Spleen (tissue), 13 donors: ENCODE measurements at places on chromosomes 3 and 15.

DNA sequence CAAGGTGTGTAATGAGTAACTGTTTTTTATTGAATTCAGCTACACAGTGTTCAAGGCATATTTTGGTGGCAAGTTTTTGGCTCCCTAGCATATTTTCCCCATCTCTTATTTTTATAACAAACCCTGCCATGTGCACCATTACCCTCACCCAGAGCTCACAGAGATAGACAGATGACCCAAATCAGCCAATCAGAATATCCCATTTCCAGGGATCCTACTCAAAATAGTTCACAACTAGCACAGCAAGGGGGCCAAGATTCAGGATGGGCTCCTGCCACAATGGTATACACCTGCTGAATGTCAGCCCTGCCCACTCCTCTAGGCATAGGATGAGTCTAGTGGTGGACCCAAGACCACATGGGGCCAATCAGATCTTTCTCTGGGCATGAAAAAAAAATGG lies 78.8 kb upstream of the SETMAR start:
- DNase-seq = no peak

- DNase-seq = no peak
Observed at GRCh38 chr3:142523921-142524566, 54.5 kb downstream of the ATR start.

DNA sequence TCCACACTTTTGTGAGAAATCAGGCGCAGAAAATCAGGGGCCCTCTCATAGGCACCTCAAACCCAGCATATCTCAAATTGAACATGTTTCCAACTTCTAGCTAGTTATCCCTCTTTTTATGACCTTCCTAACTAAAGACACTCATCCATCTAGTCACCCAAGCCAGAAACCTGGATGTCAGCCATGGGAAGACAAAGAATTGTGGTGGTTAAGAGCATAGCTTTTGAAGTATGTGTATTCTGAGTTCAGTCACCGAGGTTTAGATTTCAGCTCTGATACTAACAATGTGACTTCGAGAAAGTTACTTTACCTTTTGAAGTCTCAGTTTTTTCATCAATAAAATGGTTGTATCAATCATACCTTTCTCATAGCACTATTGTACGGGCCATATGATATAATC lies 495.5 kb downstream of the NLGN1 start:
- DNase-seq = no peak

GRCh38 chr3:146273721-146274407 lies 23.0 kb upstream of the PLSCR4 start:
- no peak for DNase-seq

- DNase-seq = no peak
Observed at GRCh38 chr15:51667478-51667877, 13.8 kb upstream of the SCG3 start.

- peak; percentile 32 for DNase-seq
Observed at GRCh38 chr3:10469441-10470119, 35.8 kb downstream of the ATP2B2 start.

DNA sequence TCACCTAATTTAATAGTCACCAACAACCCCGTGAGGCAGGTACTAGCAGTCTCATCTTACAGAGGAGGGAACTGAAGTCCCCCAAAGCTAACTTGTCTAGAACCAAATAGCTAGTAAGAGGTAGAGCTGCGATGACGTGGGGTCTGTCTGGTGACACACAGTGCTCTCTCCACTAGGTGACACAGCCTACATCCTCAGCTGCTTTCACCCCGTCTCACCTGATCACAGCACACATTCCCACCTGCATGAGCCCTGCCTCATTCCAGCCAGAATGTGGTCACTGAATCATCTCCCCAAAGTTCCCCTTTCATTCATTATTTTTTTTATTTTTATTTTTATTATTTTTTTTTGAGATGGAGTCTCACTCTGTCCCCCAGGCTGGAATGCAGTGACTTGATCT lies 21.3 kb upstream of the MAGEF1 start:
- DNase-seq = no peak

DNA sequence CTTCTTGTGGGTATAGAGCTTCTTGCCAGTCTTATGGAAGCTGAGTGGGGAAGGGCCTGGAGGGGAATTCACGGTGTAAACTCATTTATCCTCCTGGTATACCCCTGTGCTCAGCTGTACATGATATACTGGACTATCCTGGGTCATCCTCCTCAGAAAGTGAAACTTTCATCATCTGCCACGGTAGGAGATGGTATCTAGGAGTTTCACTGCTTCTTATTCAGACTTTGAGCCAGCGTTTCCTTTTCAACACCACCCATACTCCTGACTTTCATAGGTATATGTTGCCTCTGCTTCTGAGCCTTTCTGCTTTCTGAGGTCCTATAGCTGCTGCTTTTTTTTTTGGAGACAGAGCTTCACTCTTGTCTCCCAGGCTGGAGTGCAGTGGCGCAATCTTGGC lies 15.6 kb downstream of the SENP5 start:
- DNase-seq = no peak

DNA sequence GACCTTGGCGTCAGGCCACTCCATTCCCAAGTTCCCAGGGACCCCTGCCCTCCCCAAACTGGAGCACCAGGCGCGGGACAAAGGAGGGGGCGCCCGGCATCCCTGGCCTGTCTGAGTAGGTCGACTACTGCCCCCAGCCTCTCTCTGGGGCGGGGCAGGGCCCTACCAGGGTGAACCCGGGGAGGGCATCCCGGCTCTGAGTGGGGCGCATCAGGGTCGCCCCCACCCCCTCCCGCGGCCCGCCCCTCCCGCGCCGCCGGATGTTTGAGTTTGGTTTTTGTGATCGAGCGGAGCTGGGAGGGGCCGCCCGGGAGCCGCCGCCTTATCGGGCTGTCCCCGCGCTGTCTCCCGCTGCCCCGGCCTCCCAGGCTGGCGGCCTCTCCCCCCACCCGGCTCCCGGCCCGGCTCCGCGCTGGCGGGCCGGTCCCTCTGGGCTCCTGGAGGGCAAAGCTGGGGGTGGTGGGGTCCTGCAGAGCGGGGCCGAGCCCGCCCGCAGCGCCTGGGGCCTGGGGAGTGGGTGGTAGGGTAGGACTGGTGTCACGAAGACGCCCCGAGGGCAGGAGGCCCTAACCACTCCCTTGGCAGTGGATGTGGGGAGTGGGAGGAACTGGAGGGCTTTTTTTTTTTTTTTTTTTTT lies 47.2 kb upstream of the SMAD6 start:
- no peak for DNase-seq

GRCh38 chr3:154970797-154971196 lies 109.3 kb upstream of the MME start:
- DNase-seq = no peak

- no peak for DNase-seq
Observed at GRCh38 chr3:50570508-50571279, 1.4 kb downstream of the HEMK1 start.

DNA sequence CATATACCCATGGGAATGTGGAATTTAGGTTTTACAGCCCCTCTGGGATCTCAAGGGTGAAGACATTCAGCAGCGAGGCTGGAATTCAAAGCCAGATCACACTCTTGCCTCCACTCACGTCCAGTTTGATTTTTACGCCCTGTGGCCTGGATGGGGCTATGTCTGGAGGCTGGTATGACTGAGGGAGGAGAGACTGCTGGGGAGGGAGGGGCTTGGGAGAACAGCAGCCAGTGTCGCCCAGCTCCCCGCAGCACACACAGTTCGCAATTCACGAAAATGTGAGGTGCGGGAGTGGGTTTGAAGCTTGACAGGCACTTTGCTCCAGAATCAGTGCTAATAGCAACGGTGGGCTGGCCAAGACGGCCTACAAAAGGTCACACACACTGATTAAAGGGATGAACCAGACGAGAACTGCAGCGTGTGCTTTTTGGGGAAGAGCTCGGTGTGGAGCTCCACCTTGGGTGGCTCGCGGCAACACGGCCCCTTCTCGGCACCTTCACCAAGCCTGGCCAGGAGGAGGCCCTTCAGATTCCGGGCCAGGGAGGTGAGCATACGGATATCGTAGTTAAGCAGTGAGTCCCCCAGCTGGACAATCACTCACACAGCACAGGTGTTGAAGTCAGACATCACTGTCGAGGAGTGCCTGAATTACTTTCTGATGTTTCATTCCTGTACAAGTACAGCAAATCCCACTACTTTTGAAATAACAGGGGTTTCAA lies 16.4 kb downstream of the EHD4 start:
- no peak for DNase-seq

- DNase-seq = peak; percentile 73
Observed at GRCh38 chr3:196169836-196170240, 41.4 kb downstream of the ZDHHC19 start.

- no peak for DNase-seq
Observed at GRCh38 chr3:12841970-12842328, 584 bp upstream of the RPL32 start.
